ENCODE measurements at places on chromosomes 5 and 9.

- no peak for DNase-seq
Observed at GRCh38 chr5:53180991-53181390, 71.4 kb upstream of the MOCS2 start.

GRCh38 chr9:93297659-93298497 lies 113.9 kb downstream of the WNK2 start:
- DNase-seq: no peak

GRCh38 chr5:159586921-159587320 lies 256.6 kb upstream of the IL12B start:
- DNase-seq: no peak

GRCh38 chr9:127785023-127785932 lies 556 bp upstream of the CDK9 start:
- peak; percentile 97 for DNase-seq

DNA sequence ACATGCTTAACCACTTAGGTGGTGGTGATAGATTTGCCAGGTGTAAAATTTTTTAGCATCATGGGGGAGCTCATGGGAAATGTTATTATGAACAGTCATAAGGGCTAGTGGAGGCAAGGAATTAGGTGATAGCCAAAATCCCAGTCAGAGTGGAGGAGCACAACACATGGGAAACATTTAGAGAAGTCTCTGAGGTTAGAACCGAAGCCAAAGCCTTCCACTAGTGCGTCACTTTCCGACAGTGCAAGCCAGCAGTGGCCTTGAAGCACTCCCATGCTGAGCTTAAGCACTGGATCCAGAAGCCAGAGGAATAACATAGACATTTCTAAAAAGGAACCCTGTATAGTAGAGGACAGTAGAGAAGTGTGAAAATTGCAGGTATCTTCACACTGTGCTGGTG lies 101.5 kb upstream of the SNX2 start:
- DNase-seq: no peak

DNA sequence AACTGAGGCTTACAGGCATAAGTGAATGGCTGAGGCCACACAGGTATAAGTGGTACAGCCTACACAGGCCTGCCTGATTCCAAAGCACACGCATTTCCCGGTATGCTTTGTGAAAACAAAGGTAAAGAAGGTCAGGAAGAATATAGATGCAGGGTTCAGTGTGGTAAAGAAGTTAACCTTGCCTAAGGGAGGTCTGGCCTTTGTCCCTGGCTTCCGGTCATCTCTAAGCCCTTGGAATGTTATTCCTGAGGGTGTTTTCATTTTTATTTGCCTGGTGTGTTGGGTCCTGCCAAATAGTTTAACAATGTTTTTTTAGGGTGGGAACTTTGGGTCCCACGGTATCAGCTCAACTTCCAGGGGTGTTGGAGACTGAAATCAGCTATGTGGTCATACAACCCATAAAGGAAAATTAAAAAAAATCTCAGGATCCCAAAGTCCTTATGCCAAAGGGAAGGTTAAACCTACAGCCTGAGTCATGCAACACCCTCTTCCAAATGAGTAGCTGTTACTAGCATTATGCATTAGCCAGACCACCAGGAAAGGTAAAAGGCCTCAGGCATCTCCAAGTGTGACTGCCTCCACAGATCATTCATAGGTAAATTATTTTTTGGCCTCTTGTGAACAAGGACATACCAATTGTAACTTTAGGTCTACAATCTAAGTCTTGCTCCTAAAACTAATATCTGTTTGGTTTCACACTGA lies 124.6 kb downstream of the ATP10B start:
- no peak for DNase-seq

DNA sequence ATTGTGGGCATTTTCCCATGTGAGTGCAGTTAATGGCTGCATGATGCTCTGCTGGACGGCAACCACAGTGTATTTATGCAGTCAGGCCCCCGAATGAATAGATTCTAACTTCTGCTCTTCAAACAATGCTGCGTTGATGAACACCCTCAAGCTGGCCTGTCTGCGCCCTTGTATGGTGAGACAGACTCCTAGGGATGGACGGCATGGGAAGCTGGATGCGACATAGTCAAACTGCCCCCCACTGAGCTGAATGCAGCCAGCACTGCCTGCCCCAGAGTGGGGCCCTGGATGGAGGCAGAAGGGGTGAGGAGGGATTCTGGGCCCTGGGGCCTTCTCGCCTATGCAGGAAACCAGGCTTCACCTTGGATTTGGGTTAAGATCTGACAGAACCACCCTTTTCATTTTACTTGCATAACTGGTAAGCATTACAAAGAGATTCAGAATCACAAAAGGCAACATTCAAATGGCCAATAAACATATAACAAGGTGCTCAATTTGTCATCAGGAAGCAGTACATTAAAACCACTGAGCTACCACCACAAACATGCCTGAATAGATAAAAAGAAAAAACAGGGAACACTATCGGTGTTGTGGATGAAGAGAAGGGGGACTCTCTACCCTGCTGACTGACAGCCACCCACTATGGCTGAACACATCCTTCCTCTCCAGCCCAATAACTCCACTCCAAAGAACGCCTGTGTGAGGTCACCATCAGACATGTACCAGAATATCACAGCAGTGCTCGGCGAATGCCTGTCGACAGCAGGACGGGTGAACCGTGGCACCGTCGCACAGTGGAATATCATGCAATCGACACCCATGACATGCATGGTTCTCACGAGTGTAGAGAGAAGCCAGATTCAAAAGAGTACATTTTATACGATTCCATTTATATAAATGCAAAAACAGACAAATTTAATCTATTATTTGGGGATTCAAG lies 79.1 kb downstream of the RAPGEF1 start:
- DNase-seq: no peak

GRCh38 chr9:83317244-83317643 lies 221.0 kb downstream of the FRMD3 start:
- no peak for DNase-seq

DNA sequence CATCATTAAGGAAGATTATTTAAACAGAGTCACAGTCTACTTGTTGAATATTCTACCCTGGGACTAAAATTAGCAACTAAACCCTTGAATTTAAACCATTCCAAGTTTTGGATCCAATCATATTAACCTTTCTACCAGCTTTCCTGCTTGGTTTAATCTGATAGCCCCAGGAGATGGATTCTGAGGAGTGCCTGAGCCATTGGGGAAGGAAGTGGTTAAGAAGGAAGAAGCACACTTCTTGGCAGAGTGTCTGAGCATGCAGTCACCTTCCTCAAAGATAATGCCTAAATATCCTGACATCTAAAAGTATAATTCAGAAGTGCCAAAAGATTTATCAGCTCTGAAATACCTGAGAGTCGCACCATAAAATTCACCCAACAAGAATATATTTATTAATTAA lies 74.1 kb upstream of the SNCAIP start:
- DNase-seq: no peak

- no peak for DNase-seq
Observed at GRCh38 chr9:133569121-133569785, 34.7 kb downstream of the ADAMTSL2 start.

DNA sequence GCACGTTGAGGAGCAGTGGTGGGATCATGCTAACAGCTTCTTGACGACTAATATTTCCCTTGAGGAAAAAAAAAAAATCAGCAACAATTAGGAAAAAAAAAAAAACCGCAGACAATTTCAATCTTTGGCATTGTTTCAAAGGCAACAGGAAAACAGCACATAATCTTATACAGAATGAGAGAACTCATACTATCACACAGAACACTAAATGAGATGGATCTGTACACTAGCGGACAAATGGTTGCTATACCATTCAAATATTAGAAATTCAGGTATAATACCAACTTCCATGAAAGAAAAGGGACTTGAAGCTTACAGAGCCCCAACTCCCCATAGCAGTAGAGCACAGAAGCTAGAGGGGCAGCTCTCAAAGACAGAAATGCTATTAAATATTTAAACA lies 9.6 kb downstream of the NSUN2 start:
- no peak for DNase-seq

DNA sequence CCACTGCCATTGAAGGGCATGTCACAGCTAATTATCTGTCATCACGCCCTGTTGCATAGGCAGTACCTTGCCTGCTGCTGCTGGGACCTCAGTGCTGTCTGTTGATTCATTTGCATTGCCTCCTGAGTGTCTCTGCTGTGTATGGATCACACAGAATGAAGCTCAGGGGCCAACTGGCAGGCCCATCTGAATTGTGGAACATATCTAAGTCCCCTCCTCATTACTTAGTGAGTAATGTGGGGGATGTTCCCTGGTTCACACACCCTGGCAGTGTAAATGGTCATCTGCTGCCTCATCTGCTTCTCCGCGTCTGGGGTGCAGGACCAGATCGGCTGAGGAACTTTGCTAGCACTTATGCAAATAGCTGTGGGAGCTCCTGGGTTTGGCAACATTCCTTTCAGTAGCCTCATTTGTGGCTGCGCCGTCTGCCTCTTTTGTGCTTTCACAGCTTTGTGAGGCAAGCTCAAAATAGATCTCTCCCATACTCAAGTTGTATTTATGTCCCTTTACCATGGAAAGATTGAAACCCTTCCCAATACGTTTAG lies 25.4 kb downstream of the TYRP1 start:
- no peak for DNase-seq

DNA sequence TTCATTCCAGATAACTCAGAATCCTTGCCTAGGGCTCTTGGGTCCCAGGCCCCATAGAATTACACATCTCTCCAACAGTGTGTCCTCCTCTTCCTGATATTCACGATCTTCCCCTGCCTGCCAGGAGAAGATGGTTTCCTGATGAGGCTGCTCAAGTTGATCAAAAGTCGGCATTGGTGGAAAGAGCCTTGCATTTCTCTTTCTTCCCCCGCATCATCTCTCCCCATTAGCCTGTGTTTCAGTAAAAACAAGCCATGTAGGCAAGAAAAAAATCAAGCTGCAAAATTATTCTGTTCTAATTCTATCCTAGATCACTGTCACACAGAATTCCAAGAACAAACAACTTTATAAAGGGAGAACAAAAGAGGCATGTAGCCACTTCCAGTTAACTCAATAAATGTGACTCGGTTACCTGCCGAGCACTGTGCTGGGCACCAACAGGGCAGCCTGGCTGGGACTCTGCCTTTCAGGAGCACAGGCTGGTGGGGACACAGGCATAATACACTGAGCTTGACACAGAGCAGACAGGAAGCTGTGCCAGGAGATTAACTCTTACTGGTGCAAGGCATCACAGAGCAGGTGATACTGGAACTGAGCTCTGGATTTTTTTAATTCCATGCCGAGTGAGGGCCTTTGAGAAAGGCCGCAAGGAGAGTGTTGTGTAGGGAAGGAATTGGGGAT lies 25.6 kb downstream of the TMOD1 start:
- DNase-seq: no peak
